ENCODE measurements at places on chromosomes 3 and 15. TPM values are rescaled to one million over a fixed set of nuclear protein-coding genes. Genes with fewer than 3 reads are reported as not detected.

Gene EAF1
- 4.3 TPM for polyA plus RNA-seq

Gene IREB2
- polyA plus RNA-seq: 15.4 TPM

Gene TICRR
- 0.05 TPM for polyA plus RNA-seq

Gene CAPN3
- polyA plus RNA-seq: 9.7 TPM

Gene PLXNB1
- 31.2 TPM for polyA plus RNA-seq

Gene WNT5A
- polyA plus RNA-seq: 1.2 TPM

Gene ZNF80
- polyA plus RNA-seq: not detected

Gene KLF15
- polyA plus RNA-seq: 38.0 TPM

Gene AMOTL2
- polyA plus RNA-seq: 45.0 TPM

Gene CCDC54
- polyA plus RNA-seq: not detected

Gene PLIN1
- 559 TPM for polyA plus RNA-seq

Gene SCN5A
- polyA plus RNA-seq: 0.11 TPM

Gene PRTG
- polyA plus RNA-seq: 0.13 TPM

Gene NLGN1
- 1.8 TPM for polyA plus RNA-seq

Gene ALDH1A3
- polyA plus RNA-seq: 10.3 TPM

Gene MEX3B
- 0.58 TPM for polyA plus RNA-seq

Gene PTX3
- polyA plus RNA-seq: 29.2 TPM

Gene HIGD2B
- not detected for polyA plus RNA-seq

Gene PLSCR4
- polyA plus RNA-seq: 37.8 TPM

Gene SMAD6
- polyA plus RNA-seq: 23.0 TPM

Gene NBEAL2
- polyA plus RNA-seq: 49.7 TPM

Gene PODXL2
- polyA plus RNA-seq: 7.2 TPM

Gene PPP2R3A
- 1.7 TPM for polyA plus RNA-seq

Gene C3orf49
- polyA plus RNA-seq: not detected

Gene SV2B
- 2.1 TPM for polyA plus RNA-seq

Gene SUMF1
- polyA plus RNA-seq: 11.5 TPM

Gene CRTC3
- 6.4 TPM for polyA plus RNA-seq

Gene PIGX
- polyA plus RNA-seq: 10.1 TPM

Gene PTPRG
- polyA plus RNA-seq: 13.3 TPM

Gene SLC6A11
- polyA plus RNA-seq: 0.03 TPM

Gene IQCH
- polyA plus RNA-seq: 0.45 TPM

Gene RARRES1
- 78.2 TPM for polyA plus RNA-seq

Gene PRICKLE2
- 9.8 TPM for polyA plus RNA-seq

Gene ABI3BP
- polyA plus RNA-seq: 2.4 TPM

Gene IQCF6
- polyA plus RNA-seq: not detected

Gene FBN1
- 11.6 TPM for polyA plus RNA-seq

Gene C2CD4A
- polyA plus RNA-seq: 0.46 TPM

Gene CCR2
- 0.11 TPM for polyA plus RNA-seq

Gene KIF15
- 0.16 TPM for polyA plus RNA-seq

Gene EXD1
- not detected for polyA plus RNA-seq

Gene SLC4A7
- polyA plus RNA-seq: 1.8 TPM

Gene TGM5
- polyA plus RNA-seq: 4.9 TPM

Gene CMTM8
- polyA plus RNA-seq: 13.8 TPM

Gene SH2D7
- polyA plus RNA-seq: 0.02 TPM

Gene PLA2G4E
- polyA plus RNA-seq: not detected

Gene HHATL
- polyA plus RNA-seq: 1.6 TPM

Gene LSM3
- 6.3 TPM for polyA plus RNA-seq
